ENCODE measurements at places on chromosomes 7 and 10.
A peak's percentile ranks its signal among the peaks of the same experiment; 100 is the strongest.

DNA sequence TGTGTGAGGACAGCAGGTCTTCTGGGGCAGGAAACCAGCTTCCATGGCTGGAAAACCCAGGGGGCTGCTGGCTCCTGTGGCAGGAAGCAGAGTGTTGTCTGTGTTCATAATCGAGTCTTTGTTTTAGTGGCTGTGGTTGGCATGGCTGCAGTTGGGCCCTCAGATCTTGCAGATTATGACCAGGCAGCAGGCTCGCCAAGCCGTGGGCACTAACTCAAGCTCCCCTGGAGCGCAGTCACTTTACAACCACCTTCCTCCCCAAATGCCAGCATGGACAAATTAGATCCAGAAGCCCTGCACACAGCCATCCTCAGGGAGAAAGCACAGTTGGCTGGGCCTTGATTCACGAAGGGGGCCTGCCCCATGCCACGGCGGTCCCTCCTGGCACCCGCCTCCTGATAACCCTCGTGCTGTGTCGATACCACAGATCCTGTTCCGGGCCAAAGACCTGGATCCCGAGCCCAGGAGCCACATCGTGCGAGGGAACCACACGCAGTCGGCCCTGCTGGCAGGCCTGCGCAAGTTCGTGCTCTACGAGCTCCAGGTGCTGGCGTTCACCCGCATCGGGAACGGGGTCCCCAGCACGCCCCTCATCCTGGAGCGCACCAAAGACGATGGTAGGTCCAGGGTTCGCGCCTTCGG lies 552.5 kb upstream of the FOXK1 start:
- DNase-seq: no peak

DNA sequence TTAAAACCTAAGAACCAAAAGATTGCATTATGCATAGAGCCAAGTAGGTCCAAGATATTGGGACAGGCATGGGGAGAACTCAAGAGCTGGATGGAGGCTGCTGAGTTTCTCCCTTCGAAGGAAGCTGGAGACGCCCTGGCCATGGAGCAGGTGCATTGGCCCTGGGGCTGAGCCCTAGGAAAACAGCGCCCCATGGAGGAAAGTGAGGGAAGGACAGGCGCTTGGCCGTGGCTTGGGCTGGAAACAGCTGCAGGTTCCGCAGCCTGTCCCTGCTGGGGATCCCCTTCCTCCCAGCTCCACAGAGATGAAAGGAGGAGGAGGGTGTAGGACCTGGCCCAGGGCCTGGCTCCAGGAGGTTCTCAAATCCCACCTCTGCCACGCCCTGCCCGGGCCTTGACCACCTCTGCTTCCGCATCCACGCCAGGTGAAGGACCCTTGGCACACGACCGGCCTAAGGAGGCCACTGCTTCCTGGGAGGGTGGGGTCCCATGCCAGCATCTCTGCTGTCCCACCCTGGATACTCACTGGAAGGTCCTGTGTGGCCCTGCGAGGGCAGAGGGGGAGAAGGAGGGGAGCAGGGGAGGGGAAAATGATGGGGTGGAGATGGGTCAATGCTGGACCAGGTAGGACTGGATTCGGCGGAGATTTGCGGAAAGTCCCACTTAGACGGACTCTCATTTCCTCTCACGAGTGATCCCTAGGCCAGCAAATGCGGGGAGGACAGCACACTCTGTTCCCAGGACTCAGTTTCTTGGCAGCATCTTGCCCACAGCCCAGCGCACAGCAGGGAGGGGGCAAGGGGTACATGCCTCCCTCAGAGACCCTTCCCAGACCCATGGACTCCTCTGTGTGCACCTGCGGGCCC lies 258.6 kb upstream of the TCERG1L start:
- no peak for DNase-seq

- DNase-seq: no peak
These were observed 11.4 kb upstream of the INPP5F start for GRCh38 chr10:119714484-119714816.

DNA sequence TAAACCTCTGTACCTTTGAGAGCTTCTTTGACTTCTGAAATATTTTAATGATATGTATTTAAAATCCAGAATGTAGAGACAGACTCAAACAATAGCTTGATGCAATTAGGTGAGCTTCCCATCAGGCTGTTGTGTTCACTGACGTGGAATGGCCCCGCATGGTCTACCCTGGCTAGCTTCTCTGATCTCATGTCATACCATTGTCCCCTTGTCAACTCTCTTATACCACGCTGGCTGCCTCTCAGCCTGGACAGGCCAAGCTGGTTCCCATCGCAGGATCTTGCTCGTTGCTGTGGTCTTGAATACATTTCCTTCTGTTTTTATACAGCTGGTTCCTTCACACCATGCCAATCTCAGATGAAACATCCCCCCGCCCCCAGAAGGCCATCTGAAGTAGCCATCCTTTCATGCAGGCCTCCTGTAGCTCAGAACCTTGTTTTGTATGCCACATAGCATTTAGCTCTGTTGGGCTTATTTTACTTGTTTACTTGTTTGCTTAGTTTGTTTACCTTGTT lies 84.2 kb downstream of the FANK1 start:
- DNase-seq: no peak

DNA sequence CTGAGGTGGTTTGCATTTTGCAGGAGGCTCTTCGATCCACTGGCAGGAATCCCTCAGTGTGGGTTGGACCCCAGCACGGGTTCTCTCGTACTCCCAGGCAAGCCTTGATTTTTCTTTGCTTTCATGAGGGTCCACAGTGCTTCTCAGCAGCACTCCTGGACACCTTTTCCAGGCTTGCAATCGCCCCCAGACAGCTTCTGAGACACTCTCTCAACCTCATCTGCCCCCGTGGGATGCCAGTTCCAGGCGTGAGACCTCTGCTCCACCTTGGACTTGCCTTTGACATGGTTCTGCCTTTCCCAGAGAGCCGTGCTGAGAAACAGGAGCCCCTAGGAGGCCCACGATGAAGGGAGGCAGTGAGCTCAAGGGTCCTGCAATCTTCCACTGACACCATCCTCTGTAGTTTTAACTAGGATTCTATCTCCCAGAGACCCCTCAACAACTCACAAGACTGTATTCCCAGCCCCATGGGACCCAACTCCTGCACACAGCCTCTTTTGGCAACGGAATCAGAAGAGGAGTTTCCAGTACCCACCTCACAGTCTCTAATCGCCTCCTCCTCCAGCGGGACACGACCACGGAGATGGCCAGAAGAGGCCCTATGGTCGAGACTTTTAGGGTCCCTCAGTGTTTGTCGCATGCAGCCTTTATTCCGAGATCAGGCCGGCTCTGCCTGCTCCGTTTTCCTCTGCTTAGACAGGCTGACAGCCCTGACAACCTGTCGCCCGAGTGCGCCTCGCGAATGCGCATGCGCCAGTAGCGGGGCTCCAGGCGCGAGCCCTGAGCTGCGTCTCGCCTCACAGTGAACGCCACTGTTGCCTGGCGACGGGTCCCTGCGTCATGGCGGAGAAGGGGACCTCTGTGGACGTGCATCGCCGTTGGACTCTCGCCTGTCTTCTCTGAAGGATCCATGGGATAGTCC lies 26.0 kb upstream of the ZNF273 start:
- DNase-seq: peak; percentile 13

DNA sequence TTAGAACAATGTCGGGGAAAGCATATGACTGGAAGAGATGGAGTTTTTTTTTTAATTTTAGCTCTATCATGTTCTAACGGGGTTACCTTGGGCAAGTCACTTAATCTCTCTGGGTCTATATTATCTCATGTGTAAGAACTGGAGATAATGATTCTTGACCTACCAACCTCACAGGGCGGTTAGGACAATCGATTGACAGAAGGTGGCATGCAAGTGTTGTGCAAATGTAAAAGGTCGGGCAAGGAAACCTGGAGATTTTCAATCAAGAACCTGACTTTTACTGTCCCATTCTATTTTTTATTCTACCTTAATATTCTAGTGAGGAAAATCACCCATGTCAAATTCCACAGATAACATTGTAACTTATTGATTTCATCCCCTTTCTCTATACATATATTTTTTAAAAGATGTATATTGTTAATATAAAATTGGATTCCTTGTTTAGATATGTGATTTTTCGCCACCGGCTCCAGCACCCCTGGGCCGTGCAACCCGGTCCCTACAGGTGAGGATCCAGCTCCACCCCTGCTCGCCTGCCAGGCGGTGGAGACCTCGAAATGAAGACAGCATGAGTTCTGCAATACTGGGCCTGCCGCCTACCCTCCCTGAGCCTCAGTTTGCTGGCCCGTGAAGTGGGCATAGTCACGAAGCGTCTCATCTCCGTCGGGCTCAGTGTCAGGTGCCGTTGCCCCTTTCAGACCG lies 497.6 kb upstream of the PHF14 start:
- no peak for DNase-seq

DNA sequence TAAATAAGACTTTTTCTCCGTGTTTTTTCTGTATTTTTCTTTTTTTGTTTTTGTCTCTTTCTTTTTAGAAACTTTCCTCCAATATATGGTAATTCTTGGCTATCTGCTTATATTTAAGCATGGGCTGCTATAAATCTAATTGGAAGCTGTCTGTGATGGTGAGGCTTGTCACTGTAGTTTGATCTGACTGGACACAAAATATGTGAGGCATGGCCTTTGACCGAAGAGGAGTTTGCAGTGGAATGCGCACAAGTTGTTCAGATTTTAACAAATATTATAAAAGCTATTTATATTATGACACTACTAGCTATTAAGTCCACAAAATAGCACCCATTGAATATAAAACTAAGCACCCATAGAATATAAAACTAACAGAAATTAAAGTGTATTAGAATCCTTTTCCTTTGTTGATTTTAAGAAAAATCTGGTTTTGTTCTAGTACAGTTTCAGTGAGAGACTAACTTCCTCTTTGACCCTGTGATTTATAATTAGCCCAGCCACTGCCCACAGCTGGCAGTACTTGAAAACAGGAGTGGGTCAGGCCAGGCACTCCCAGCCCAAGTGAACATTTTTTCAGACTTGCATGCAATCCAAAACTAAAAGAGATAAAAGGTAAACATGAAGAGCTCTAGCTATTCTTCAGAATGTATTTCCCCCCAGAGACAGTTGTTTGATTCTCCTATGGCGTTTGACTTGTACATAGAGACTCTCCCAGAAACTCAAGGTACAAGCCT lies 69.9 kb upstream of the FGL2 start:
- DNase-seq: no peak

DNA sequence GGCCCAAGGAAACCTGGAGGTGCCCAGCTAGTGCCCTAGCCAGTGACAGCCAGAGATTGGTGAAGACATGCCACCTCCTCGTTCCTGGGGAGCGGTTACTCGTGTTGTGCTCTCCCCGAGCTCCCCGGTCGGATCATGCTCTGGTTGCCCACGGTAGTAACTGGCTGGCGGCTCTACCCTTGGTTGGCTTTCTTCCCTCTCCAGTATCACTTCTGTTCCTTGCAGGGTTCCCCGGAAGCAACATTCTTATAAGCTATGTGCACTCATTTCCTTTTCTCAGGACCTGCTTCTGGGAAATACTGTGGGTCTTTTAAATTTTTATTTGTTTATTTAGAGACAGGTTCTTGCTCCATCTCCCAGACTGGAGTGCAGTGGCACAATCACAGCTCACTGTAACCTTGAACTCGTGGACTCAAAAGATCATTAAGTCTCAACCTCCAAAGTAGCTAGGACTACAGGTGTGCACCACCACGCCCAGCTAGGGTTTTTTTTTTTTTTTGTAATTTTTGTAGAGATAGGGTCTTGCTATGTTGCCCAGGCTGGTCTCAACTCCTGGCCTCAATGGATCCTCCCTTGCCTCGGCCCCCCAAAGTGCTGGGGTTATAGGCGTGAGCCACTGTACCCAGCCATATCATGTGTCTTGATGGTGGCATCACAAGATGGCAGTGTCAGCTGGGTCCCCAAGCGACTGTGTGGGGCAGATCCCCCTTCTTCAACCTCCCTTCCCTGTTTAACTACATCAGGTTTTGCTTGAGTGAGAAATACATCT lies 6.9 kb upstream of the CALHM1 start:
- no peak for DNase-seq

GRCh38 chr10:52215745-52216361 lies 98.2 kb upstream of the DKK1 start:
- peak; percentile 41 for DNase-seq

- peak; percentile 61 for DNase-seq
These were observed 438.1 kb upstream of the GALNT17 start for GRCh38 chr7:70693686-70694433.

DNA sequence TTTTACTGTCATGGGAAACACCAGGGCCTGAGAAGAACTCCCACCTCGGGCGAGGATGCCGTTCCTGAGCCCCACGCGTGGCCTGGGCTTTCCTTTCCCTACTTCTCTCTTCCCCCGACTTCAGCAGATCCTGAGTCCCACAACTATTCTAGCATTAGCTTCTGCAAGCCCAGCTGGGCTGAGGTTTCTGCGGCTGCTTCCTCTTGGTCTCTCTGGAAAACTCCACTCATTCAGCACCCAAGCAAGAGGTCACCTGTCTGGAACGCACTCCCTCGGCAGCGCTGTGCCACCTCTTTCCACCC lies 761 bp upstream of the DOCK1 start:
- DNase-seq: no peak

DNA sequence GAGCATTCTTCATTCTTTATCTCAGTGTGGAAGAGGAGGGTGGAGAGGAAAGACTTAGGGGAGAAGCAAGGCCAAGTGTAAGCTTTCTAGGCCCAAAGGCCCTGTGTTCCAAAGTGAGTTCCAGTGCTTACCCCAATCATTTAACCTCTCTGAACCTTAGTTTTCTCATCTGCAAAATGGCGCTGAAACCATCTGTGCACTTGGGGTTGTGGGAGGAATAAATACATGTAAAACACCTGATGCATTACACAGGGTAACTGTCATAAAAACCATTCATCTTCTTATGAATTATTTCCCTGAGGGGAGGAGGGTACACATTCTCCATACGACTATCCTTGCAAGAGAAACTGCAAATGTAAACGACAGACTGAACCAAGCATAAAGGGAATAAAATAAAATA lies 19.0 kb downstream of the PIK3AP1 start:
- DNase-seq: no peak

- DNase-seq: no peak
These were observed 236.8 kb downstream of the RNLS start for GRCh38 chr10:88346144-88346977.

- DNase-seq: no peak
These were observed 258.0 kb upstream of the KCND2 start for GRCh38 chr7:120014925-120015465.
